ENCODE measurements at places on chromosomes 4 and X. TPM values are rescaled to one million over a fixed set of nuclear protein-coding genes. Genes with fewer than 3 reads are reported as not detected.

DNA sequence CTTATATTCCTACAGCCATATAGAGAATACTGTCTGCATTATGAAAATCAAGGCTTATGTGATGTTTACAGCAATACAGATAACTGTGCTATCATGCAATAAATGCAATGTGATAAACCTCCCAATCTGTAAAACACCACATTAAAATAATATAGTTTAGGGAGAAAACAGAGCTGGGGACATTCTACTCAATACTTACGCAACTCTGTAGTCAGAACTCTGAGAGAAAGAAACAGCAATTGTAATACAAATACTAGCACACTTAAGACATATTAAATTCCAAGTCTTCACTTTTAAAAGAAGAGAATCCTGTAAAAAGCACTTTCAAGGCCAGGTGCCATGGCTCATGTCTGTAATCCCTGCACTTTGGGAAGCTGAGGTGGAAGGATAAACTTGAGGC, 61.4 kb downstream of the ANKRD17 start:
- H3K4me1 ChIP-seq: peaks cover 41% of the 10 kb centered on the region
- H3K4me3 ChIP-seq: no peak overlapping the region
- H3K36me3 ChIP-seq: no peaks in the 10 kb centered on the region
- DNase-seq: no peak
- H3K27me3 ChIP-seq: no peaks in the 10 kb centered on the region

GRCh38 chr4:184347251-184348239, 126.8 kb downstream of the IRF2 start:
- H3K27me3 ChIP-seq: no peaks in the 10 kb centered on the region
- H3K4me1 ChIP-seq: peaks cover 8% of the 10 kb centered on the region

GRCh38 chr4:17682222-17682566, 67.8 kb downstream of the MED28 start:
- H3K36me3 ChIP-seq: no peaks in the 10 kb centered on the region
- H3K4me1 ChIP-seq: no peaks in the 10 kb centered on the region
- H3K27me3 ChIP-seq: no peaks in the 10 kb centered on the region

DNA sequence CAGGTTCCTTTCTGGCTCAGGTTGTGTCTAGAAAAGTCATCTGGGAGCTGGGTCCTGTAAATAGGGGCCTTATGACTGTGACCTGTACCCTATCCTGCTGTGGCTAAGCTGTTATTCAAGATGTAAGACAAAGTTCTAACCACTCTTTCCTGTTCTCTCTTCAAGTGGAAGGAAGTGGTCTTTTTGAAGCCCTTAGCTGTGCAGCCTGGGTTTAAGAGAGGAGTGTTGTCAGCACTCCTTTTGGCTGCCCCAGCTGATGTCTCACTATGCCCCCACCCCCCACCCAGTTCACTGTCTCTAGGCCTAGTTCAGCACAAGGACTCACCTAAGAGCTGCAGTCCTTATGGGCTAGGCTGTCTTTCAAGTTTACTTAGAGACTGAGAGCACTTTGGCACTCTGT, 1069.5 kb downstream of the FAM133A start:
- H3K27ac ChIP-seq: no peak overlapping the region
- no peak overlapping the region for H3K4me3 ChIP-seq
- no peaks in the 10 kb centered on the region for H3K4me1 ChIP-seq
- H3K27me3 ChIP-seq: no peaks in the 10 kb centered on the region

DNA sequence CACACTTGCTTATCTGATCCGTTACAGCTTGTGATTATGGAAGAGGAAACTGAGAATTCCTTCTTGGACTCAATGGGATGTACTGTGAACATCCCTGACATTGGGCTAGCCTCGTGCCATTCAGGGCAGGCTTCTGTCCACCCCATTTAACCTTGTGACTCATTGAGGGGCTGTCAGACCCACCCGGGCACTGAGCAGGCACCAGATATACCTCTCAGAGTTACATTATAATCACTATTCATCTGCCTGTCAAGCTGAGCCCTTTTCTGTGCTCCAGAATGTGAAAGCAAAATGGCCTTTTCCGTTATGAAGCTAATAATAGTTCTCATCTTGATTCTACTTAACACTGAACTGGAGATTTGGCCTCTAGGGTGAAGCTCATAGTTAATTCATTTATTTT, 170.6 kb upstream of the SCML1 start:
- H3K27ac ChIP-seq: peak overlapping the region; percentile 49
- H3K4me1 ChIP-seq: no peaks in the 10 kb centered on the region
- no peaks in the 10 kb centered on the region for H3K36me3 ChIP-seq
- no peaks in the 10 kb centered on the region for H3K27me3 ChIP-seq
- no peak overlapping the region for H3K4me3 ChIP-seq

GRCh38 chr4:178339769-178340168, 897.5 kb upstream of the AGA start:
- H3K27me3 ChIP-seq: no peaks in the 10 kb centered on the region
- H3K4me1 ChIP-seq: no peaks in the 10 kb centered on the region
- no peak overlapping the region for H3K4me3 ChIP-seq
- DNase-seq: no peak
- no peak overlapping the region for H3K27ac ChIP-seq
- H3K36me3 ChIP-seq: no peaks in the 10 kb centered on the region

DNA sequence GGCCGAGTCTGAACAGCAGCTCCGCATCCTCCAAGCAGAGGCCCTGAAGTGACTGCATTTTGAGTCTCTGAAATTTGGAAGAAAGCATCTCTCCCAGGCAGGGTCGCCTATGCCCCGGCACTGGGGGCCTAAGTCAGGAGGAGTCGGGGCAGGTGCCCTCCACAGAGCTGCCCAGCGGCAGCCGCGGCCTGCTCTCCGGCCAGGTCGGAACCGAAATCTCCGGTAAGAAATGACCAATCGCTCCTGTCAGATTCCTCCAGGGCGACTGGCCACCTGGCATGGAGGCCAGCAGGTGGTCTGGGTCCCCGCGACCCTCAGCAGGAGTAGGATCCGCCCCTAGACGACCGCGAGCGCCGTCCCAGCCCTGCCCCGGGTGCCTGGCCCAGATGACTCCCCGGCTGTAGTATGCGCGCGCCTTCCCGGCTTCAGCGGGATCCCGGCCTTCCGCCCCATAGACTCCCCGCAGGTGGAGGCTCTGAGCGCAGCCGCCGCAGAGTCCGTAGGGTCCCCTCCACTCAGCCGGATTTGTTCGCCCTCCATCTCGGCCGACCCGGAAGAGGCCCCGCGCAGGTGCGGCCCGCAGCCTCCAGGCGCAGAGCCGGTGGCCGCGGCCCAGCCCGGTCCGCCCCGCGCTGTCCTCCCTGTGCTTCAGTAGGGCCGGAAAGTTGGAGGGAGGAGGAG, 1.5 kb downstream of the NKX1-1 start:
- peaks cover 94% of the 10 kb centered on the region for H3K27me3 ChIP-seq
- peaks cover 27% of the 10 kb centered on the region for H3K4me1 ChIP-seq
- H3K4me3 ChIP-seq: no peak overlapping the region
- no peaks in the 10 kb centered on the region for H3K36me3 ChIP-seq

- no peaks in the 10 kb centered on the region for H3K36me3 ChIP-seq
- H3K4me1 ChIP-seq: no peaks in the 10 kb centered on the region
- DNase-seq: no peak
- no peak overlapping the region for H3K27ac ChIP-seq
Measured at GRCh38 chr4:2321279-2322196, 59.6 kb upstream of the MXD4 start.

GRCh38 chr4:179625406-179625805, 2183.2 kb upstream of the AGA start:
- no peaks in the 10 kb centered on the region for H3K36me3 ChIP-seq
- no peaks in the 10 kb centered on the region for H3K27me3 ChIP-seq
- no peaks in the 10 kb centered on the region for H3K4me1 ChIP-seq
- no peak for DNase-seq

GRCh38 chr4:40306976-40307375, 28.2 kb upstream of the CHRNA9 start:
- no peak overlapping the region for H3K27ac ChIP-seq
- no peaks in the 10 kb centered on the region for H3K36me3 ChIP-seq
- H3K4me1 ChIP-seq: no peaks in the 10 kb centered on the region
- H3K4me3 ChIP-seq: no peak overlapping the region
- no peaks in the 10 kb centered on the region for H3K27me3 ChIP-seq

DNA sequence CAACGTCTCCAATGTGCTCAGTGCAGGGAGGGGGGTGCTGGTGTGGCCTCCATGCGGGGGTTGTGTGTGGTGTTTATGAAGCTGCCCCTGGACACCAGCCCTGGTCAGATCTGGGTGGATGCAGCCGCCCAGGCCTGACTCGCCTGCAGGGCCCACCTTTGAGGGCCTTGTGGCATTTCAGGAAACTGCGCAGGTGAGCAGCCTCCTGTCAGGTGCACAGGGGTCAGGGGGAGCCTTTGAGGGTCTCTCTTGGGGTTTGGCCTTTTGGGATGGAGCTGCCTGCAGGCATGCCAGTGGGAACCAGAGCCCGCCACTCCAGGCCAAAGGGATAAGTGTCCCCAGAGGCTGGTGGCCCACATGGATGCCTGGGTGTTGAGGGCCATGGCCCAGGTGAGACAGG, 45.4 kb downstream of the ADRA2C start:
- no peaks in the 10 kb centered on the region for H3K27me3 ChIP-seq
- no peak overlapping the region for H3K4me3 ChIP-seq
- H3K36me3 ChIP-seq: no peaks in the 10 kb centered on the region

DNA sequence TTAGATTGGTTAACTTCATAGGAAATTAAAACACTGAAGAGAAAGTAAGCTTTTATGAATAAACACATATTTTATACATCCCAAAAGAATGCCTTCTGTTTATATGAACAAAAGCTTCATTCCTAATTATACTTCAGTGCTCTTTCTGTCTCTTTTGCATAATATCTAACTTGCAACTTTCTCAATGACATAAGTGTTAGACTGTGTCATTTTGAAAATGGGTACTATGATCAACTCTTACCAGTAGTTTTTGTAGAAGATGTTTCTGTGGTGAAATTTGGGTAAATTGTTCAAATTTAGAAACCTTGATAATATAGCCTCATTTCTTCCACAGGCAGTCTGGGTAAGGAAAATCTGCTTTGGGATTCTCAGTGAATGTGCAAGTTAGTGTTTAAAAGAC, 991.4 kb downstream of the CCSER1 start:
- H3K4me1 ChIP-seq: no peaks in the 10 kb centered on the region
- no peak overlapping the region for H3K27ac ChIP-seq
- no peaks in the 10 kb centered on the region for H3K27me3 ChIP-seq
- DNase-seq: no peak
- H3K36me3 ChIP-seq: no peaks in the 10 kb centered on the region
- no peak overlapping the region for H3K4me3 ChIP-seq

GRCh38 chrX:100098660-100099375, 311.3 kb downstream of the PCDH19 start:
- no peak overlapping the region for H3K27ac ChIP-seq
- peaks cover 5% of the 10 kb centered on the region for H3K27me3 ChIP-seq
- no peak overlapping the region for H3K4me3 ChIP-seq
- H3K36me3 ChIP-seq: no peaks in the 10 kb centered on the region

- no peak for DNase-seq
- peak overlapping the region; percentile 33 for H3K27ac ChIP-seq
- H3K27me3 ChIP-seq: no peaks in the 10 kb centered on the region
- H3K36me3 ChIP-seq: no peaks in the 10 kb centered on the region
Measured at GRCh38 chr4:85787133-85787532, 312.2 kb downstream of the ARHGAP24 start.

DNA sequence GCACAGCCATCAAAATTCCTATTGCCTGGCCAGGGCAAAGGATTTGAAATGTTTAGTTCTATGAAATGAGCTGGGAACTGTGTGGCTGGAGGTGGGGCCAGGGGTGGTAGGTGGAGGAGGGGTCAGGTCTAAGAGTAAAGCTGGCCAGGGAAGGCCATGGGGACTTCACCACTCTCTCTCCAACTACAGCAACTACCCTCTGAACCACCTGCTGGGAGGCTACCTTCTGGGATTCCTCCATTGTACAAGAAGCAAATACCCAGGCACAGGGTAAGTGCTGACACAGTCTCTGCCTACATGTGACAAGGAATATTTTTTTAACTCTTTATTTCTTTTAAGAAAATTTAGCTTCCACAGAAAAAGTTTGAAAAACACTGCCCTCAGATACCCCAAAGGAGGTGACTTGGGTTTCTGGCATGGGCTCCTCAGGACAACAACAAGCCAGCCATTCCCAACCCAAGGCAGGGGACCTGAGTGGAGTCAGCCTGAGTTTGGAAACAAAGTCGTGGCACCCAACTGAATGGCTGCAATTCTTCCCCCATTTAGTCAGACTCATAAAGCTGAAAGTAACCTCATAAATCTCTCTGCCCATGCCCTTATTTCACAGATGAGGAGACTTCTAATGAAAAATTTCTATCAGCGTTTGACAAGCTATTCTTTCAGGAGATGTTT, 593.8 kb upstream of the DIPK2B start:
- H3K36me3 ChIP-seq: no peaks in the 10 kb centered on the region
- H3K27ac ChIP-seq: no peak overlapping the region

GRCh38 chrX:96861661-96862060, 22.0 kb upstream of the RPA4 start:
- H3K4me1 ChIP-seq: no peaks in the 10 kb centered on the region
- no peaks in the 10 kb centered on the region for H3K27me3 ChIP-seq
- H3K36me3 ChIP-seq: no peaks in the 10 kb centered on the region
- H3K4me3 ChIP-seq: no peak overlapping the region

DNA sequence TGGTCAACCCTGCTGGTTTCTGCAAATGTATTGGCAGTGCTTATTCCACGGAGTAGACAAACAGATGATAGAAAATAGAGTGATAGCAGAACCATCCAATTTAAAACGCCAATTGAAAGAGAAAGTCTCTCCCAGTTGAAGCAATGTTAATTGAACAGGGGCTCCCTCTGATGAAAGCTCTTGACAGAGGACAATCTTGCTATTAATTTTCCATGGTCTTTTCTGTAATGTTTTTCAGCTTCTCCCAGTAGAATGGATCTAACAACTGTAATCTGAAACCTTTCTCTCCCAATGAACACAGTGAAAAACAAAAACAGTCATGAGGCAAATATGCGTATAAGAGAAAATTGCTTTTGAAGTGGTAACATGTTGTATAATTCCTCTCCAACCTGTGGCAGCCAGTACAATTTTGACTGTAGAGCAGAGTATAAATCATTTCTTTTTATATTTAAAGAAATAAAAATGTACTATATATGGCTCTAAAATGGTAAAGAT, 225.1 kb upstream of the GALNTL6 start:
- H3K27ac ChIP-seq: no peak overlapping the region
- no peaks in the 10 kb centered on the region for H3K36me3 ChIP-seq
- no peaks in the 10 kb centered on the region for H3K27me3 ChIP-seq
- DNase-seq: no peak
- no peak overlapping the region for H3K4me3 ChIP-seq

DNA sequence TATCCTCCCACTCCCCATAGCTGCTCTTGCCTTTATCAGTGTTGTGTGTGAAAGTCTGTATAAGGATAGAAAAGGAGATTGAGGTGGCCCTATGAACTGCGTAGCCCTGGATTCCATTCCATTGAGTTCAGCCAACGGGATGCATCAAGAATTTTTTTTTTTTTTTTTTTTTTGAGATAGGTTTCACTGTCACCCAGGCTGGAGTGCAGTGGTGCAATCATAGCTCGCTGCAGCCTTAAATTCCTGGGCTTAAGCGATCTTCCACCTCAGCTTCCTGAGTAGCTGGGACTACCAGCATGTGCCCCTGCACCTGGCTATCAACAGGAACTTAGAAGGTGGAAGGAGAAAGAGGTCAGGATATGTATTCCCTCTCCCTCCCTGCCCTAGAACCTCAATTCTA, 187.2 kb upstream of the SPRY1 start:
- no peaks in the 10 kb centered on the region for H3K36me3 ChIP-seq
- H3K27ac ChIP-seq: no peak overlapping the region
- no peaks in the 10 kb centered on the region for H3K27me3 ChIP-seq
- H3K4me1 ChIP-seq: no peaks in the 10 kb centered on the region
- H3K4me3 ChIP-seq: no peak overlapping the region

The DDX60 gene
- total RNA-seq: 16.1 TPM

The SULT1B1 gene
- total RNA-seq: 0.83 TPM

The TLR2 gene
- 16.9 TPM for total RNA-seq

The HGFAC gene
- total RNA-seq: 0.41 TPM

The LGI2 gene
- total RNA-seq: 1.2 TPM

The CFAP99 gene
- total RNA-seq: not detected

The CENPVL2 gene
- total RNA-seq: not detected

The ANKRD50 gene
- total RNA-seq: 15.3 TPM

The CLNK gene
- total RNA-seq: not detected

The APBB2 gene
- 69.1 TPM for total RNA-seq
